Activated CD4-positive, alpha-beta T cell treated with anti-CD3 and anti-CD28 coated beads, Interleukin-10, Interleukin-2, amounts not matched to agents 100 ng/mL and 50 ng/mL, durations not matched to agents 16 hours and 8 hours (primary cell): ENCODE measurements at places on chromosomes 11 and 22.

- peak; percentile 95 for DNase-seq
Measured at GRCh38 chr11:66891851-66892660, 35.2 kb downstream of the LRFN4 start.

DNA sequence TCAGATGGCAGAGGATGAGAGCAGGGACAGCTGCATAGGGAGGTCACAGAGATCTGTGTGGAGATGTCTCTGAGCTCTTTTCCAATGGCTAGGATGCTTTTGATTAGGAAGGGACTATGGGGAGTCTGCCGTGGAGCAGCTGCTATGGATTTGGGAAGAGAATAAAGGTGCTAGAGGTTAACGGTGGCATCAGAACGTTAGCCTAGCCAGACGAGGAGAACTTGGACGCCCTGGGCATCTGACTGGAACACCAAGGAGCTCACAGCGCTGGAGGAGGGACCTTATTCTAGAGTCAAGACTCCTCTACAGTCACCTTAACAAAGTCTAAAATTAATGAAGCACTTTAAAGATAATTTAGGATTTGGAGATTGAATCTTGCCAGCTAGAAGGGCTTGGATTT lies 157.2 kb upstream of the B3GAT1 start:
- no peak for DNase-seq

DNA sequence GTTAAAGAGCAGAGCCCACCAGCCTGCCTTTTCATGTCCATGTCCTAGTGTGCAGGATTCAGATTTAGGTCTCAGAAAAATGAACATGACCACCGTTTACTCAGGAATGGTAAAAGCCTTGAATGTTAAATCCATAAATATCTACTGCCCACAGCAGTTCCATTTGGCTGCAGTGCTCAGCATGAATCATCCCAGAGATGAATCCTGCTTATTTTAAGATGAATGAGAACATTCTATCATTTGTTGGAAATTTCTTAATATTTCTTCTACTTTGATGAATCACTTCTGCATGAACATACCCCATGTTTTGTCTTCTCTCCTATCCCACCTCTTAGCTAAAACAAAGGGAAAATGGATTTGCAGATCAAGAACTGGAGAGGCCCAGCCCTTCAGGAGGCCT lies 47.5 kb upstream of the AQP11 start:
- DNase-seq, result no peak

DNA sequence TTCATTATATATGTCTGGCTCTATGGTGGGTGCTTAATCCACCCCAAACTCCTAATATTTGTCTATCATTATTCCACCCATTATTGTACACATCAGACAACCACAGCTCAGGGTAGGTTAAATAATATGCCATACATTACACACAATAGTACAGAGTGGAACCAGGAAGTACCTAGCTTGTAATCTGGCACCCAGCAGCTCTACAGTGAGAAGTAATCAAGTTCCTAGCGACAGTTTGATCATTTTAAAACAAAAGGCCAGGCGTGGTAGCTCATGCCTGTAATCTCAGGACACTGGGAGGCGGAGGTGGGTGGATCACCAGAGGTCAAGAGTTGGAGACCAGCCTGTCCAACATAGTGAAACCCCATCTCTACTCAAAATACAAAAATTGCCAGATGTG lies 141.0 kb downstream of the LARGE1 start:
- no peak for DNase-seq

- DNase-seq, result no peak
Measured at GRCh38 chr11:1346669-1347390, 37.4 kb upstream of the TOLLIP start.

DNA sequence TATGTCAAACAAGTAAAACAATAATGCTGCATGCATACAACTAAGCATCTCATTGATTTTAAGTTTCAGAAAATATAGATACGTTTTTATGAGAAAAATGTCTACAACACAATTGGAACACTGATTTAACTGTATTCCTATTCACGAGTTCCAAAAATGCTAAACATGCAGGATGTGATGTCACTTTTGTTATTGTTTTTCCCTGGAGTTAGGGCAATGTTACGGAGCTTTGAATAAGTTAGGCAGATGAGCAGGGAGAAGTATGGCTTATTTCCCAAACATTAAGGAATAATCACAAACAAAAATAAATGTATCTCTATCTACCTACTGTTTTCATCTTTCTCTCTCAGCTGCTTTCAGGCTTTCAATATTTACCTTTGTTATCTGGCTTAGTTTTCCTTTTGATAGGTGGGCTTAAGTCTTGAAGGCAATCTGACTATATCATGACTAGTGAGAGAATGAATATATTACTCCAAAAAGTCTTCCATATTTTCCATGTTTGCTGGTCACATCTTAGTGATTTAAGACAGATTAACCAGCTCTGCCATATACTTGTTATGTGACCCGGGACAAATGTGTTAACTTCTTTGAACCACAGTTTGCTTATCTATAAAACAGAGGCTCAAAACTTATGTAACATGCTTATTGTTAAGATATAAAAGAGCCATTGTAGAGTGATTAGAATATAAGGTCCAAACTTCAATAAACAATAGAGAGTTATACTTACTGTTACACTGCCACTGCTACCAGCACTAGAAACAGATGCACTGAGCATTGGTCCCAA lies 854.4 kb upstream of the CCDC90B start:
- no peak for DNase-seq

- DNase-seq, result no peak
Measured at GRCh38 chr22:17890892-17891291, 116.6 kb upstream of the BID start.

DNA sequence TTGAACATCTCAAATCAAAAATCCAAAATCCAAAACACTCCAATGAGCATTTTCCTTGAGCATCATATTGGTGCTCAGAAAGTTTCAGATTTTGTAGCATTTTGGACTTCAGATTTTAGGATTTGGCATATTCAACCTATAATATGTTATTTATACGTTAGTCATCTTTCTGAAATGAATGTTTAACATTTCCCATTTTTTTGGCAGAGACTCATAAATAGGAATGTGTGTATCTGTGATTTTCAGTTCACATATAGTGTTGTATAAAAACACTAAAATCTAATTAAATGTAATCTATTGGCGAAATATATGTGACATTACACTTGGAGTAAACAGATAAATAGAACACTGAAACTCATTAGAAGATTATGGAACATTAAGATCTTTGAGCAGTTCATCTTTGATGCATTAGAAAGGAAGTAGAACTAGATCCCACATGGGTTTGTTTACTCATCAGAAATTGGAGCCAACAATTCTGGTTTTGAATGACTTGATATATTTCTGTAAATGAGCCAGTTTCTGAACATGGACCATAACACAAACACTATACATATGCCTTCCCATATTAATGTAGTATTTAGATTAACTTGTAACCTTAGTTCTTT lies 153.1 kb downstream of the UVRAG start:
- DNase-seq, result no peak
